ENCODE measurements at places on chromosomes 16 and 17.

- no peak for DNase-seq
These were observed 165.0 kb upstream of the RBFOX1 start for GRCh38 chr16:7167626-7168025.

DNA sequence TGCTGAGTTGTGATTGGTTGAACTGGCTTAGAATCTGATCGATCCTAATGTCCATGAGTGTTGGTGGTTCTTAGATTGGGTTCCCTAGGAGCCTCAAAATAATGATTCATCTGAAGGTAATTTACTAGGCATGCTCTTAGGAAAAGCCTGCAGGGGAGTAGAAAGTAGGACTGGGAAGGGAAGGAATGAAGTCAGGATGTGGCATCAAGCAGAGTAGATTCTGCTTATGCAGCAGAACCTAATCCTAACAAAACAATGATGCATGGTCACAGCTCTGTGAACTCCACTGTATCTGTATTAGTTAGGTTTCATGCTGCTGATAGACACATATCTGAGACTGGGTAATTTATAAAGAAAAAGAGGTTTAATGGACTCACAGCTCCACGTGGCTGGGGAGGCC, 132.5 kb downstream of the HS3ST2 start:
- no peak for DNase-seq

DNA sequence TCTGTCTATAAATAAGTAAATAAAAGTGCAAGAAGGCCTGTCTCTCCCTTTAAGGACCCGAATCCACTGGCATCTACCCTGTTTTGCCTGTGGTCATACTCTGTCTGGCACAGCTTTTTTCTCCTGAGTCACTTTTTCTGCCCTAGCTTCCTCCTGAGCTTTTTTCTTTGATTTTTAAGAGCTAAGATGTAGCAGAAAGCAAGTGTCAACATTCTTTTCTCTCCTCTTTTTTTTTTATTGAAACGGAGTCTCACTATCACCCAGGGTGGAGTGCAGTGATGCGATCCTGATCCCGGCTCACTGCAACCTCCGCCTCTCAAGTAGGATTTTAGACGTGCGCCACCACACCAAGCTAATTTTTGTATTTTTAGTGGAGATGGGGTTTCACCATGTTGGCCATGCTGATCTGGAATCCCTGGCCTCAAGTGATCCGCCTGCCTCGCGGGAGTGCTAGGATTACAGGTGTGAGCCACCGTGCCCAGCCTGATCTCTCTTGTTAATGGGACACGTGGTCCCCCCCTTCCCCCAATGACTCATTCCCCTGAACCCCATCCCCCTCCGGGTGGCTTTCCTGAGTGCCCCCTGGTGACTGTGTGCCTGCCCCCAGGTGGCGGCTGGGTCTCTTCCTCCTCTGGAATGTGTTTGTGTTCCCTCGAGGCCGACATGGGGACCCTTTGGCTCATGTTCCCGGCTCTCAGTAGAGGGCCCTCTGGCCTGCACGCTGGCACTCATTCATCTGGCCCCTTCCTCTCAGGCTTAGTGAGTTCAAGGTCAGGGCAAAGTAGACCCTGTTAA, 14.2 kb downstream of the C16orf90 start:
- no peak for DNase-seq

DNA sequence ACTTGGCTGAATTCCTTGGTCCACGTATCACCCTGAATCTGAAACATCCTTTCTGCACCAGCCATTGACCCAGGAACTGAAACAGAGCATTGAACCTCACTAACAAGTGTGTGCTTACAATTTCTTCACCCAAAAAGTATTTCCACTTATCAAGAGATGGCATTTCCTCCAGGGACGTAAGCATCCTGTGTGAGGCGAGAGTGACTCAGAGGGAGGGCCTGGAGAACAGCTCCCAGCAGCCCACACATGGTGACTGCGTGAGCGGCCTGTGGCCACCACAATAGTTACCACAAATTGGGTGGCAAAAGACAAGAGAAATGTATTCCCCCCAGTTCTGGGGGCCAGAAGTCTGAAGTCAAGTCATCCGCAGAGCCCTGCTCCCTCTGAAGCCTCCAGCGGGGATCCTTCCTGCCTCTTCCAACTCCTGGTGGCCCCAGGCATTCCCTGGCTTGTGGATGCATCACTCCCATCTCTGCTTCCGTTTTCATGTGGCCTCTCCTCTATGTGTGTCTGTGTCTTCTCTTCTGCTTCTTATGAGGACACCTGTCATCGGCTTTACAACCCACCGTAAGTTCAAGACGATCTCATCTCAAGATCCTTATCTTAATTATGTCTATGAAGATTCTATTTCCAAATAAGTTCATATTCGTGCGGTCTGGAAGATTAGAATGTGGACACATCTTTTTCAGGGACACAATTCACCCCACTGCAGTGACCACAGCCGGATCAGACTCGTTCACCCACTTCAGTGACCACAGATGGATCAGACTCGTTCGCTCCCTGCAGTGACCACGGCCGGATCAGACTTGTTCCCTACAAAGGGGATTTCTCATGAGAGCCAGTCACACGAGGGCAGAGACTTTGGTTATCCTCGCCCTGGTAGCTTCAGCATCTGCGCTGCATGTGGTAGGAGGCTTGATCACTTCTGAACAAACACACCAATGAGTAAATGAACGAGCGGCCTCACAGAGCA, 122.6 kb upstream of the FOXF1 start:
- DNase-seq: no peak

- DNase-seq: no peak
These were observed 33.5 kb downstream of the NF1 start for GRCh38 chr17:31128241-31128640.

DNA sequence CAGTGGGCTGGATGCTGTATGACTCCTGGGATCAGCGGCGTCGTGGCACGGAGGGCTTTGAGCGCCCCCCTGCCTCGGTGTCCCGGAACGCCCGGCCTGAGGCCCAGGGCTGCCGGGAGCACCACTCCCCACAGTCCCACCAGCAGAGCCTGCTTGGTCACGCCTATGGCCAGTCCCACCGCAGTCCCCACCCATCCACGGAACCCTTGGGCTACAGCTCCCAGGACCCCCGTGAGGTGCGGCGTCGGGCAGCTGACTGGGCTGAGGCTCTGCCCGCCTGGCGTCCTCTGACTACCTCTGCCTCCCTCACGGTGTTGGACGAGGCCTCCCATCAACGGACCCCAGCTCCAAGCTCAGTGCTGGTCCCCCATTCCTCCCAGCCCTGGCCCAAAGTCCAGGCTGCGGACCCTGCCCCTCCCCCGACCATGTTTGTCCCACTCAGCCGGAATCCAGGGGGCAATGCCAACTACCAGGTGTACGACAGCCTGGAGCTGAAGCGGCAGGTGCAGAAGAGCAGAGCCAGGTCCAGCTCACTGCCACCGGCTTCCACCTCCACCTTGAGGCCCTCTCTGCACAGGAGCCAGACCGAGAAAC, 1.6 kb downstream of the SPEM2 start:
- no peak for DNase-seq

GRCh38 chr16:76780556-76780955, 410.4 kb upstream of the MON1B start:
- DNase-seq: no peak

- DNase-seq: no peak
These were observed 17.8 kb downstream of the RGS9 start for GRCh38 chr17:65154770-65155589.

DNA sequence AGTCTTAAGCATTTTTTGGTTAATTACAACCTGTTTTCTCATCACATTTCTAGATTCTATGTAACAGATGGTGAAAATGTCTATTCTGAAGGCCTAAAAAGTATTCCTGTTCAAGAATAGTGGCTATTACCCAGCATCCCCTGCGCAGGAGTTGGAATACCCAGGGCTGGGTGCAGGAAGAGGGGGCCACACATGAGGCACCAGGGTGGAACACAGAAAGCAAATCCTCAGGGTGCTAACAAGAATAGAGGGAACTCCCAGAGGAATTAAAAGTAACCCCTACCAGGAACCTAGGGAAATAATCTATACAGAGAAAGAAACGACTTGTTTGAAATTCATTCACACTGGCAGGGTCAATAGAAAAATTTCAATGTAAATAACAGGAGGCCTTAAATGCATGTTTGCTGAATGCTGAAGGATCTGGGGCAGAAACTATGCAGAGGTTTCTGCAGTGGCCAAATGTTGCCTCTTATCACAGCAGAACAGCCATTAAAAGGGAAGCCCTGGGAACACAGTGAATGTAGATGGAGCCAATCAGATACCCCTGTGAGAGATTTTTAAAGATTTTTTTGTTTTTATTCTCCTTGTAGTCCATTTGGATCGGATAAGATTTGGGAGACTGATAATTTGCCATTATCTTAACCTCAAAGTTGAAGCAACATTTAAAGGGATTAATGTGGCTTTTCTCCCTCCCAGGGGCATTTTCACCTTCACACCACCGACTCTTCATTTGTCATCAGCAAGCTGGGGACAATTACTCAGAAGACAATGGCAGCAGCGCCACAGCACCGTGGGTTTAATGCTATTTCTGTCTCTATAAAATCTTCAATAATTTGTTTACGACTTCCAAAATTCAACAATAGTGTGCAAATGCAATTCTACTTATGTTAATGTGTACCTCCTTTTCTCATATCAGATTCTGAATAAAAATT, 196.0 kb upstream of the PSMD7 start:
- no peak for DNase-seq

- DNase-seq: peak; percentile 13
These were observed 41.8 kb downstream of the RAB11FIP4 start for GRCh38 chr17:31433091-31433790.

GRCh38 chr17:74325743-74326379, at the start of gene KIF19:
Gene KIF19, plus strand, starts transcription at chr17:74326226. Its CDS starts 124 bp downstream, at chr17:74326350.
- peak; percentile 28 for DNase-seq

DNA sequence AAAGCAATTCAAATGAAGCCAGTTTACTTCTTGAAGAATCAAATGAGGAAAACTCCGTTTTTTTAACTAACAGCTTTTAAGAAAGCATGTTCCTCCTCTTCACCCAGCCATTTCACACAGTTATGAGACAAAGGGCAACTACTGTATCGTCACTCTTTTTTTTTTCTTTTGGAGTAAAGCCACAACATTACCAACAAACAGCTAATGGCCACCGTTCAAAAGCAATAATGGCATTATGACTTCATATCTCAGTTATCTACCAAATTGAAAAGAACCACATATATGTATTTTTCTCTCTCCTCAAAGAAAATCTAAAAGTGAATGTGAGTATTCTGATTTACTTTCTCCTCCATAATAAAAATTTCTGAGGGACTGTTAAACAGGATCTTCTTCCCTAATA, 14.5 kb downstream of the GRB2 start:
- DNase-seq: no peak

GRCh38 chr17:38768417-38768816, 15.9 kb downstream of the PSMB3 start:
- no peak for DNase-seq

DNA sequence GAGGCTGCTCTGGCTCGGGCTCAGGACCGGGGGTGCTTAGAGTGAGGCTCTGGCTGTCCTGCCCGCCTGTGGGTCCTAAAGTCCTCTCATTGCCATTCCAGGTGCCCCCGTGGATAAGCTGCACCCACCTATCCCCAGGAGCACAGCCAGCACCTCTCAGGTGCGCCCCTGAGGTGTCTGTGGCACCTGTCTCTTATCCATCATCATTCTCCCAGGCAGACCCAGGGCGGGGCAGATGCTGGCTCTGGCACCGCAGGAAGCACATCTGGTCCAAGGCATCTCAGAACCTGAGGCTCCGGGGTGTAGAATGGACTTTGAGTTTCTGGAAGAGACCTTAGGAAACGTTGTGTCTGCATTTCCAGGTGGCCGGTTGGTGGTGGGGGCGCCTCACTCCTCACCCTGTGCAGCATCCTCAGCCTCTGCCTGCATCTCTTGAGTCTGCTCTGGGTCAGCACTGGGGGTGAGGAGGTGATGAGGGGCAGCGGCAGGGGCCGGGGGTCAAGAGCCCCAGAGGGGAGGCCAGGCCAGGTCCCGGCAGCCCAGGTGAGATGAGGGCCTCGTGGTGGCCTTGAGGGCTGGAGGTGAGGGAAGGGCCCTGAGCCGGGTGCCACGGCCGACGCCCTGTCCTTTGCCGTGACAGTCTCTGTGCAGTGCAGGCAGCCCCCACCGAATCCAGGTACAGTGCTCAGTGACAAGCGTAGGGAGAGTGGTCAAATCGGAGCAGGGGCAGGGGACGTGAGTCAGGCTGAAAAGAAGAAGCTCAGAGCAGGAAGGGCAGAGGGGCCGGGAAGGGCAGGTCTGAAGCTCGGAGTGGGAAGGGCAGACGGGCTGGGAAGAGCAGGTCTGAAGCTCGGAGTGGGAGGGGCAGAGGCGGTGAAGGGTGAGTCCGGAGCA, 173.5 kb downstream of the NPIPB11 start:
- no peak for DNase-seq

DNA sequence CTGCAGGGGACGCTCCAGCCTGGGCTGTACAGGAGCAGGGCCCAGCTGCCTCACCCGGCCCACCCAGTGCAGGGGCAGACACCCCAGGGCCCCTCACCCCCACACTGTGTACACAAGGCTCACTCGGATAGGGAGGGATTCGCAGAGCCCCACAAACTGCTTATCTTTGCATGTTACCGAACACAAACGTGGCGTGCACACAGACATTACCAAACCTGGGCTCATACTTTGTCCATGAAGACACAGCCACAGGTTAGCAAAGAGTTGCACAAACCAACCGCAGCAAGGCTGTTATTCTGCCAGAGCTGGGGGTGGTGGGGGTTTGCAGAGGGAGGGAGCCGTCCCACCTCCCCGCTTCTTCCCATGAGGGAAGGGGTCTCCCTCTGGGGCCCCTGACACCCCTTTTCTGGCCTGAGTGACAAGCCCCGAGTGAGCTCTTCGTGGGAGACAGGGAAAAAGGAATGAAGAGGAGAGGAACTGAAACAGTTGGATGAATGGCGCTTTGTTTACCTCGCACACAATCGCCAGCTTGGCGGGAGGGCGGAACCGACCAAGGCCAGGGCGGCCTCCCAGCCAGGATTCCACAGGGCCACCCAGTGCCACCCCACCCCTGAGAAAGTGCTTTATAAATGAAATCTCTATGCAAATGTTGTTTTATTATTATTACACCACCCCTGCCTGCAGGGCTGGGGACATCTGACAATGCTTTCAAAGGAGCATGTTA, 434 bp upstream of the CPSF4L start:
- DNase-seq: no peak

GRCh38 chr17:17921192-17922069, 50.8 kb downstream of the TOM1L2 start:
- no peak for DNase-seq
